ENCODE measurements at places on chromosomes 1 and 21.
A peak's percentile ranks its signal among the peaks of the same experiment; 100 is the strongest.

DNA sequence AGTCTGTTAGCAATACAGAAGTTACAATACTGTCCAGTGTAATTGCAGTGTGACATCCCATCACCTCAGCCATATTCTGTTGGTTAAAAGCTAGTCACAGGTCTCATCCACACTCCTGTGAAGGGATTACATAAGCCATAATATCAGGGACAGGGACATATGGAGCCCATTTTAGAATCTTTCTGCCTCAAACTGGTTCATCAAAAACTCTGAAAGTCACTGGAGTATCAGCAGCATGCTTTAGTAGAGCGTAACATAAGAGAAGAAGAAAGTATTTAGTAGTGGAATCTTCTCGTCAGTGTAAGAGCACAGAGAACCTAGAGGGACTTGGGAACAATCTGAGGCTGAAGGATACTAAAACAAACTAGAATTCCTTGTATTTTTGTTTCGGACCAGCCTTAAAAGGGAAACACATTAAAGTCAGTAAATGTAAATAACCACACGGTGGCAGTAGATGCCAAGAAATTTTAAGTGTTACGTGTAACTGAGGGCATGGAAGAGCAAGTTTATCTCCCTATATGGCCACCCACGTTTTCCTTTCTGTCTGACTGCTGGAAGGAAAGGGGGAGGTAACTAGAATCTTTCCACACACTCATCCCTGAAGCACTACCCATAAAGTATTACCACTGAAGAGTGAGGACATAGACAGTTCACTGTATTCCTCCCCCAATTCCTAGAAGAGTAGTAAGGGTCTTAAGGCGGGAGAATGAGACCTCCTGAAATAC lies 41.6 kb upstream of the AGL start:
- no peak for DNase-seq

GRCh38 chr1:118264343-118264742 lies 79.3 kb upstream of the SPAG17 start:
- DNase-seq, result no peak

GRCh38 chr1:194228427-194228826 lies 1042.0 kb upstream of the B3GALT2 start:
- no peak for DNase-seq

DNA sequence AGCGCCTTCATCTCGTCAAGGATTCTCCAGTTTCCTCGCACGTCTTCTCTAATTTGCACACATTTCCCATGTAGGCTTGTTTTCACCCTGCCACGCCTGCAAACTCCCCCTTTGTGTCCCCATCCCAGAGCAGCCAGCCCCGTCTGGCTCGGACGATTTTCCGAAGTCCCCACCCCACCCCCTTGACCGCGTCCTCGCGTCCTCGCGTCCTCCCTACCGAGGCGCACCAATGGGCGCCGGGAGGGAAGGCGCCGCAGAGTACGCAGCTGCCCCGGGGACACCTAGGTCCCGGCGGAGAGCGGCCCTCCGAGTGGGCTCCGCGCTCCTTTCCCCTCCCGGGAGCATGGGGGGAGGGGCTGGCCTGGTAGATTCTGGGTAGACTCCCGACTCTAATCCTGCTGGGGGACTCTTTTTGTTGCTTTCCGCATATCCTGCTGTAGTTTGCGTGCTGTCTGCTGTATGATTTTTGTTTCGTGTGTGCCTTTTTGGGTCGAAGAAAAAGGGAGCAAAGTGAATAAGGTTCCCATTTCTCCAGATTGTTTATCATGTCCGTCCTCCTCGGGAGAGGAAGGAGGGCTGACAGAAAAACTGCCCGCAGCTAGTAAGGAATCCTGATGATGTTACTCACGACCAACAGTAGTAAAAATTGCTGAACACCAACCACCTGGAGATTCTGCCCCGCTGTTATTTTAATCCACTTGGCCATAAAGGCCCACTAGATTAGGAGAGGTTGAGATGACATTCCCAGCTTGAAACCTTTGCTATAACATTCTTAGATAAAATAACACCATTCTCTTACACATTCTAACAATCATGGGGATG lies 1.5 kb downstream of the CACHD1 start:
- DNase-seq, result no peak

- no peak for DNase-seq
Measured at GRCh38 chr1:201360901-201361651, 16.4 kb downstream of the TNNT2 start.

- no peak for DNase-seq
Measured at GRCh38 chr21:35171385-35171784, 122.3 kb upstream of the RUNX1 start.

DNA sequence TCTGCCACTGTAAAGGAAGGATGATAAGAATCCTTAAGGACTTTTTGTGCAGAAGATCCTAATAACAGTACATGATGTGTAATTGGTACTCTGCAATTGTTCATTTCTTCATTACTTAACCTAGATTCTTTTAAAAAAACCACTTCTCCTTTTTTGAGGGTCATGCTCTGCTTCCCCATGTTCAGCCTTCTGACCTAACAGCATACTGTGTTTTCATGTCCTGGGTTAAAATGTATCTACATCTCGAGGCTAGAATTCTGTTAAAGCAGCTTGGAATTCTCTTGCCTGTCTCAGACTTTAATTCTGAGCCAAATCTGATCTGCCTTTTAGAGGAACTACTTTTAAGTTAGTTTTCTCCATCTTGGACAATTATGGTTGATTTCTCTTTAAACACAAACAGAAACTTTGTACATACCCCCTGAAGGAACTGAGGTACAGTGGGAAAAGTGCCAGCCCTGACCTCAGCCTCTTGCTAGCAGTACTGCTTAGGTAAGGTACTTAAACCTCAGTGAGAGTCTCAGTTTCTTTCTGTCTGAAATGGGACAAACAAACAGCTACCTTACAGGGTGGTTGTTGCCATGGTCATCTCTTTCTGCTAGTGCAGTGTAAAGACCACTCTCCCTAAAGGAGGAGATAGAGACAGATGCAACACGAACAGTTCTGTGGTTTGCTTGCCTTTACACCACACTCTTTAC lies 103.2 kb upstream of the DYNLT5 start:
- DNase-seq, result no peak

GRCh38 chr1:245161866-245162265 lies 7.1 kb downstream of the KIF26B start:
- DNase-seq, result no peak

GRCh38 chr1:40799351-40799867 lies 15.8 kb downstream of the KCNQ4 start:
- DNase-seq, result no peak

- DNase-seq, result no peak
Measured at GRCh38 chr21:27772816-27773215, 805.9 kb upstream of the ADAMTS5 start.

GRCh38 chr21:44354001-44354405 lies 582 bp downstream of the TRPM2 start:
- DNase-seq, result no peak

DNA sequence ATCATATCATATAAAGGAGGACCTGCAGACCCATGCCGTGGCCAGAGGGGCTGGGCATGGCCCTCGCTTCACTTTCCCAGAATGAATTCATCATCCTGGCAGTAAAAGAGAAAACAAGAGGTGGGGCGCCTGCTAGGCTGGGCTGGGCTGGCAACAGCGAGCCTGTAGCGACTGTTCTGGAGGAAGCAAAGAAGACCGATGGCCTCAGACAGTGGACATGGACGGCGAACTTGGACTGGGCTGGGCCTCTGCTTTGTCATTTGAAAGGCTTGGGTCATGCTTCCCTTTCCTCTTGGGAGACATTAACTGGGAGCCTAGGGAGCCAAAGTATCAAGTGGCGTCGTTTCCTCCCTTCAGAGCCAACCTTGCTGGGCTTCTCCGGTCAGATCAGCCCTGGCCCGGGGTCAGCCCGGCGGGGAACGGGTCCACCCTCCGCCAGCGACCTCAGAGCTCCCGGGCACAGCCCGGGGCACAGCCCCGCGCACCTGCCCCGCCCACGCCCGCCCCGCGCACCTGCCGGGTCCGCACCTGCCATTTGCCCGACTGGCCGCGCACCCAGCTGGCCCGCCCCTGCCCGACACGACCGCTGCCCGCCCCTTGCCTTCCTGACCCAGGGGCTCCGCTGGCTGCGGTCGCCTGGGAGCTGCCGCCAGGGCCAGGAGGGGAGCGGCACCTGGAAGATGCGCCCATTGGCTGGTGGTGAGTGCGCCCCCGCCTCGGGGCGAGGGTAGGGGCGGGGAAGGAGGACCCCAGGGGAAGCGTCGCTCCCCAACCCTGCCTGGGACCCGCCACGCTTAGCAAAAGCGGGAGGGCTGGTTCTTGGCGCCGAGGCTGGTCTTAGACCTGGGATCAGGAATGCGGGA lies at the start of gene FAM3B:
FAM3B (plus strand) TSS at position 602 of the 863 bp plus-strand sequence; CDS start at position 681, 79 bp downstream.
- DNase-seq, result no peak

DNA sequence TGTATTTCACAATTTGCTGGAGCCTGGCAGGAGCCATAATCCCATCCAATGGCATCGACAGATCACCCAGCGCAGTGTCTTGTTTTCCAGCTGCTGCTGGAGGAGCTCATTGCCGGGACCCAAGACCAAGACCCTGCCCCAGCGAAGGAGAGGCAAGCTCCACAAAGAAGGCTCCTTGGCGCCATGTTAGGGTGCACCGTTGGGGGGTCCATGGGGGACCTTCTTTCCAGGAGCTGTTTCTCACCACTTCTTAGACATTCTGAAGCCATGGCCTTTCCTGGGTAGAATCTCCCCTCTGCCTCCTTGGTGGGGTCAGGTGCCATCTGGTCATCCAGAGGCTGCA lies 31.1 kb downstream of the AJAP1 start:
- no peak for DNase-seq

DNA sequence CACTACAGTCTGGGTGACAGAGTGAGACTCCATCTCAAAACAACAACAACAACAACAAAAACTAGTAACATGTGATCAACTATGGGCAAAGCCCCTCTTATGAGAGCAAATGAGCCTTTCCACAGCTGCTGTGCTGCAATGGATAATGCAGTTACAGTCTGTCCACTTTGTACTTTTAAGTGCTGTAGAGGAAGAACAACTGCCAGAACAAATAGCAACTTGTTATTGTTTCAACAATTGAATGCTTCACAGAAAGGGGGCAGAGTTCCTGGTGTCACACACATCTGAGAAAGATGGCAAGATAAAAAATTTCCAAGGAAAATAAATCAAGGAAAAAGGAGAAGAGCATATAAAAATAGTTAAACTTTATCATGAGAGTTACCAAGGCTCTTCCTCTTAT lies 243.6 kb upstream of the DMRTA2 start:
- no peak for DNase-seq

DNA sequence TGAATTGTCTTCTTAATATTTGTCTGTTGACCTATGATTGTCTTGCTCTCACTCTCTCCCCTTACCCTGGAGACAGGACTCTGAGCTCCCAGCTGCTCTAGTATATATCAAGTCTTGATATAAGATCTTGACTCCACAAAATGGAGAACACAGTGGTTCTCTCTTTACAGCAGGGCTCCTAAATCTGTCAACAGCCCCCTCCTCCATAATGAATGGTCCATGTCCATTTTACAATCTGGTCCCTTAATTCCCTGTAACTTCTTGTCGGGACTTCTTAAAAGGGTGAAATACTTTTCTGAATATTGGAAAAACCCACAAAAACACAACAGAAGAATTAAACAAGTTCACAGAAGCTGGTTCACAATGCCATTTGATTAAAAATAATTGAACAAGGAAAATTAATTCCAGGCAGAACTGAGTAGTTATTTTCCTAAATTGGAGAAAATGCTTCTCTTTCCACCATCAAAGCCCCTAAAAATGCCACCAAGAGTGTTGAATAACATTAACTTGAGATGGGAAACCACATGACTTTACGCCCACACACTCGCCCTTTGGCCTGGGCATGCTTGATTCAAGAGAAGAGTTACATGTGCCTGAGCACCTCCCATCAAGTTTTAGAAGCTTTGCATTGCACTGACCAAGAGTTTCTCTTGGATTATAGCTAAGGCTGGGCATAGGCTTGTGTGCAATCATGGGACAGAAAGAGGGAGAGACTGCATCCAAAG lies 109.8 kb downstream of the TOMM20 start:
- DNase-seq, result no peak

DNA sequence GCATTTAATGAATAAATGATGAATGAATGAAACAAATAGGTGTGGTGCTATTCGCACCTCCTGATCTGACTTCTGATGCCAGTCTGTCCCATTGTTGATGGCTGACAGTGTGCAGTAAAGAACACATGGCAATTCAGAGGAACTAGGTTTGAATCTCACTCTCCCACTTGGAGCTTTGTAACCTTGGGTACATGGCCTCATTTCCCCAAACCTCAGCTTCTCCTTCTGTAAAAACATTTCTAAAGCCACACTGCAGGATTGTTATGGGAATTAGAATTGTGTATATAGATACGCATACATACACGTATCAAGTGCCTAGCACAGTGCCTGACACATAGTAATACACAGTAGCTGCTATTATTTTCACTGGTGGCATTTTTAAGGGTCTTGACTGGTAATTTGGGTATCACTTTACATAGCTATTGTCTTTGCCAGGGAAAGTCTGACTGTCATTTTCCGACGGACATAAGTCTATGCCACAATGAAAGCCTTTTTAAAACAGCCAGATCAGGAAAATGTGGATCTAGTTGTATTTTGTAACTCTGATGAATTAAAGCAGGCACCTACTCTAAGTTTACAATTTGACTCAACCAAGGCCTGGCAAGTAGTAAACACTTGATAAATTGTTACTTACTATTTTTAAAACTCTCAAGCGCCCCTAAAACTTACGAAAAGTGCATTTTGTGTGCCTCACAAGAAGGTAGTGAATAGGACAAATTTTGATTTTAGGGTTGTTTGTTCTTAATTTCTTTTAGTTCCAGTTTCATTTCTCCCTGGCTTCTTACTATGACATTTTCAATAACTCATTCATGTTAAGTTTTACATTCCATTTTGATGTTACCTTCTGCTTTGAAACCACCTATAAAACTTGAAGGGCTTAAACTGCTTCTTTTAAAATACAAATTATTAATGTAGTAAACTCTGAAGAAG lies 164.4 kb downstream of the SDCCAG8 start:
- no peak for DNase-seq

- no peak for DNase-seq
Measured at GRCh38 chr1:5686925-5687706, 305.1 kb downstream of the NPHP4 start.

DNA sequence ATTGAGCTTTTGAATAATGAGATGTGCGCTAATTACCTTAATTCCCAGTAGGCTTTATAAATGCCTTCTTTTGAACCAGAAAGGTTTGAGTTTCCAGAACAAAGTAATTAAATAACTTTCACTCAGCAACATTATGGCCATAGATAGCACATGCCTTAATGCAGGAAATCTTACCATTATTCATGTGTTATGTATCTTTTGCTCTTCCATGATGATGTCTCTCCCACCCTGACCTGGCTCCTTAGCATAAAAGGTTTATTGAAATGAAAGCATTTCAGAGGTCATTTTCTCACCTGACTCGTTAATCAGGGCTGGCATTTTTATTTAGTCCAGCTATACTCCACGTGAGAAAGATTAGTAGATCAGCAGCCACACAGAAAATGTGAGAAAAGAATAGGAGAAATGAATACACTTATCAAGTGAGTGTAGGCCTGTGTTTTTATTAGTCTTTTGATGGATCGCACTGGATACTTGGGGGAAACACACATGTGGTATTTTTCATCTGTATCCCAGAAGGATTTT lies 180.2 kb downstream of the ATP6V1G3 start:
- no peak for DNase-seq

- DNase-seq, result no peak
Measured at GRCh38 chr21:45299864-45300785, 12.4 kb upstream of the POFUT2 start.

GRCh38 chr1:27521336-27521831 lies 31.4 kb upstream of the WASF2 start:
- peak; percentile 35 for DNase-seq
